Activated CD8-positive, alpha-beta memory T cell treated with anti-CD3 and anti-CD28 coated beads for 4 hours (primary cell): ENCODE measurements at places on chromosomes 5 and 9.

GRCh38 chr5:69136293-69136692 lies 30.7 kb upstream of the CCNB1 start:
- no peak for DNase-seq

GRCh38 chr9:125897481-125897880 lies 150.3 kb downstream of the PBX3 start:
- no peak for DNase-seq

DNA sequence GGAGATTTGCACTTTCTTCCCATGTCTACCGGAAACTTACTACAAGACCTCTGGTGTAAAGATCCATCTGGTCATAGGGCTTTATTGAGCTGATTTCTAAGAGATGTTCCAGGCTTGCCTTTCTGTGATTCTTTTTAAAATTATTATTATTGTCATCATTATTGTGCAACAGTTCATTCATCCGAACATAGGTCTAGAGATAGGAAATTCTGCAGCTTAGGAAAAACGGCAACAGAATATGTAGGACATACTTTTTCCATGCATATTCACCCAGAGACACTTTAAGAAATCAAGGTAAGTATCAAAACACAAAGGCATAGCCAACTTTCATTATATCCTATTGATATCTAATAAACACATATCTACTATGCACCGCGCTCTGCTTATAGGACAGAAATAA lies 378.2 kb upstream of the KLF4 start:
- no peak for DNase-seq

- no peak for DNase-seq
Observed at GRCh38 chr5:136435946-136436543, 70.7 kb upstream of the TRPC7 start.

DNA sequence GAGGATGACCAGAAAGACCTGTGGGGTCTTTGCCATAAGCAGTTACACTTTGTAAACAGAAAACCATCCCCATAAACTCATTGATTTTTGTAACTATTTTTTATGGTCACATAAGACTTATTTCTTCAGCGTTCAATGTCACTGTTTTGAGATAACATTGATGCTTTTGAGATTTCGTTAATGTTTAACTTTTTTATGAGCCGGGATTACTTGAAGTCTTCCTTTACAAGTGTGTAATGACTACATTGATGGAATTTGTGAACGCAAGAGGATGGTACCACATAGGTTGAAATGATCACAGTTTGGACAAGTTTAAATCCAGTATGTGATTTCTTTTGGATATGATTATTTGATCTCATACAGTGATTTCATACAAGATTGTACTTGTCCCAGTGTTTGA lies 1.8 kb downstream of the SLC12A2 start:
- DNase-seq, result no peak

- DNase-seq, result no peak
Observed at GRCh38 chr9:134066526-134066912, 1.3 kb downstream of the BRD3 start.

GRCh38 chr9:26947736-26948135 lies 694 bp upstream of the PLAA start:
- no peak for DNase-seq

DNA sequence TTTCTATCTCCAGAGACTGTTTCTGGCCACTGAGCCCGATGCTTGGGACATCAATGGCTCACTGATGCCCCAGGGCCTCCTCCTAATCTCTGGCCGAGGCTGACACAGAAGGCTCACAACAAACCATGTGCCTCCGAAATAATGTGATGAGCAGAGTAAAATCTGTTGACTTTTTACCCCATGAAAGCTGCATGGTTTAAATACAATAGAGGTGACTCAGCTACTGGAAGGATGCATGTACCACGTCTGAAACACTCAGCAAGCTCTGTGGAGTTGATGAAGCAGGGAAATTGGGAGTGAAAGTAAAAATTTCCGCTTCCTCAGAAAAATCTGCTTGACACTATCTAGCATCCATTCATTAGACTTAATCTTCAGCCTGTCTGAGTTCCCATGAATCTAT lies 111.1 kb upstream of the EQTN start:
- no peak for DNase-seq

DNA sequence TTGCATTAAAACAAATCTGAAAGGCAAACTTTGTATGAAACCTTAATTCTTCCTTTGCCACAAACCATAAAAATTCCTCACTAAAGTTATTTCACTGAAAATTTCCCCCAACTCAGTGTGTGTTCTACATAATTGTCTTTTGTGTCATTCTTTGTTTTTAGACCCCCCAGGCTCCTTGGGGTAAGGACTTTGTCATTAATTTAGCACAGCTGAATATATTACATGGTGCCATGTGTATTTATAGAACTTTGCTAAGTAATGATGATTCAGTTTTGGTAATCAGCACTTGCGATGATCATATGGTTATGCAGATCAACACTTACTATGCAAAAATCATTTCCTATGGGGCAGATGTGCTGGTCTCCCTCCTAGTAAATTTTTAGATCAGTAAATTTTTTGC lies 712.1 kb upstream of the MEF2C start:
- no peak for DNase-seq

GRCh38 chr5:50667653-50668595 lies 1.5 kb downstream of the PARP8 start:
- DNase-seq, result peak; percentile 77

DNA sequence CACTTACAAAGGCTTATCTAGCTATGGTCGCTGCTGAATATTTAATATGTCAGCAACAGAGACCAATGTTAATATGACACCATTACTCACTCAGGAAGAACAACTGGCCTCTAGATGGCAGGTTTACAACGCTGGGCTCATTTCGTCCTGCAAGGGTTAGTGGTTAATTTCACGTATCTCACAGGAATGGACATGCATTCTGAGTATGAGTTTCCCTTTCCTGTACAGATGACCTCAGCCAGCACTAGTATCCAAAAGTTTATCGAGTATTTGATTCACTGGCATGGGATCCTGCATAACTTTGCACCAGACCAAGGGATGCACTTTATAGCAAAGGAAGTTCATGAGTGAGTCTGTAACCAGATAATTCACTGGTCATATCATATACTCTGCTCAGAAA lies 8.7 kb upstream of the TRPC7 start:
- DNase-seq, result no peak
